Head of caudate nucleus (tissue), 42 donors: ENCODE measurements at places on chromosomes 1 and 21.

DNA sequence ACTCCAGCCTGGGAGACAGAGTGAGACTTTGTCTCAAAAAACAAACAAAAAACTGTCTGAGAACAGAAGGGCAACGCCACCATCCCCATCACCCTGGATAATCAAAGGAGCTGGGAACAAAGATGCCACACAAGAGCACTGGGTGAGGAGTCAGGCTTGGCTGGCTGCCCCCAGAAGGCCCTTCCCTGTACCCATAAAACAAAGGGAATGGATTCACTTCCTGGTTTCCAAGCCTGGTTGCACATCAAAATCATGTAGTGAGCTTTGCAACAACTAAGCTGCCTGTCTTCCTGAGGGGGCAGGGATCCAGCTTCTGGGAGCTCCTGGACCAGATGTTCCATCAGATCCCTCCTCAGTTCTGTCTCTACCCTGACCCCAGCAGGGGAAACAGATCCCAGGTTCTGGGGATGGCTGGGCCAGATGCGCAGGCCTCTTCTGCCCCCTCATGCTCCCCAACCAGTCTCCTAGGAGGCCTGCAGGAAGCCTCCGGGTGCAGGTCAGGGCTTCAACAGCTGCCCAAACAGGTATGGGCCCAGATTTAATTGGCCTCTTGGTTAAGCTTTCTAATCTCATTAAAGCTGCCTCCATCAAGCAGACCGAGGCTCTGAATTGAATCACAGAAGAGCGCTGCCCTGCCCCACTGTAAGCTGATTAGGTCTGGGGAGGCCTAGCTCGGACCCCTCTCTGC lies 97.8 kb downstream of the MRPL37 start:
- DNase-seq, result peak; percentile 73

- no peak for DNase-seq
Measured at GRCh38 chr1:203289281-203289981, 15.9 kb upstream of the BTG2 start.

- DNase-seq, result no peak
Measured at GRCh38 chr1:6352138-6352563, 41.4 kb downstream of the ACOT7 start.

DNA sequence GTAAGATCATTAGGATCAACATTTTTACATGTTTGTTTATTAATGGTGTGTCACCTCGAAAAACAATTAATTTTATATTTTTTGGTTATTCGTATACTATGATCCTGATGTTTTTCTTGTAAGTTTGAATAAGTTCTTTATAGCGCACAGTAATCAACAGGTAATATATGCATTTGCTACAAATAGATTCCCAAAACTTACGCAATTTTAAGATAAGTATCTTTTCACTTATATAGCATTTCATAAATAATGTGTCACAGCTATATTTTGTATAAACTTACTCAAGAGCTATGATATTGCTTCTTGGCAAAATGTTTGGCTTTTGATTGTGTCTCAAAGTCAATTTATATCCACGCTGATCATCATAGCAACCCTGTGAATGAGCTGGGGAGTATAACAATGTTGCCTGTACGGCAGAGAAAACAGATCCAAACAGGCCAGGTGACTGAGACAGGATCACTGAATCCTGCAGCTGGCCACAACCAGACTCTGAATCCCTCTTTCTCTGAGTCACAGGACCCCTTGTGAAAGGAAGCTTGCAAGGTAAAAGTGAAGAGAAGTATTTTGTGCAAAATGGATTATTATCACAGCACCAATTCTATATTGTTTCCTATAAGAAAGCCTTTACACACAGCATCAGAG lies 48.6 kb downstream of the GNG12 start:
- no peak for DNase-seq

DNA sequence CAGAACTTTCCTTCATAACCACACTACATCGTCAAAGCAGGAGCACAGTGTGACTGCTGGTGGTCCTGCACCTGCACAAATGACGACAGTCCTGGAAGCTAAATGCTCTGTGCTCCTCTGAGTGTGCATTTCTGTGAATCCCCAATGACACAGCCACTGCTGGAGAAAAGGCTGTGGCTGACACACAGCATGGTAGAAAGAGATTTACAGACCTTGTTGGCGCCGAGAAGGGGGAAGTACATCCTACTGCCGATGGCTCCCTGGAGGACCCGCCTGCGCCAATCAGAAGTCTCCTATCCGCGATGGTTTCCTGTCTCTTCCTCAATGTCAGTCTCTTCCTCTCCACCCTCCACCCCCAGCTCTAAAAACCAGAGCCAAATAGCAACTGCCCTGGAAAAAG lies 115.4 kb upstream of the RAB4A start:
- DNase-seq, result no peak
